ENCODE measurements at places on chromosomes 3 and 15. TPM values are rescaled to one million over a fixed set of nuclear protein-coding genes. Genes with fewer than 3 reads are reported as not detected.
A peak's percentile ranks its signal among the peaks of the same experiment; 100 is the strongest.

DNA sequence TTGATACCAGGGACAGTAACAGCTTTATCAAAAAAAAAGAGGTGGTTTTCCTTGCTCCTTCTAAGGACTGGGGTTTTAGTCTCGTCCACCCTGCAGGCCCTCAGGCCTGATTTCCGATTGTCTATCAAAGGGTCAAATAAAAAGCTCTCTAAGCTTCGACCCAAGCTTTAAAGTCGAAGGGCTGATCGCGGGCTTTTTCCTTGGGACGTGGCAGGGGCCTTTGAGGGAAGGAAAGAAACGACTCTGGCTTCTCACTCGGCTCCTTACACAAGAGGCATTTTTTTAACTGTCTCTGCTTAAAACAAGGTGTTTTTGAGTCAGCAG lies 354 bp upstream of the KLHL24 start:
- no peaks in the 10 kb centered on the region for H3K4me1 ChIP-seq
- H3K27ac ChIP-seq: peak overlapping the region; percentile 100
- H3K27me3 ChIP-seq: no peaks in the 10 kb centered on the region
- H3K36me3 ChIP-seq: no peaks in the 10 kb centered on the region
- H3K4me3 ChIP-seq: peak overlapping the region; percentile 85

- no peaks in the 10 kb centered on the region for H3K4me1 ChIP-seq
- H3K27me3 ChIP-seq: no peaks in the 10 kb centered on the region
- no peak for DNase-seq
- H3K27ac ChIP-seq: no peak overlapping the region
- H3K36me3 ChIP-seq: no peaks in the 10 kb centered on the region
Measured at GRCh38 chr3:172580680-172581401, 57.6 kb upstream of the TNFSF10 start.

DNA sequence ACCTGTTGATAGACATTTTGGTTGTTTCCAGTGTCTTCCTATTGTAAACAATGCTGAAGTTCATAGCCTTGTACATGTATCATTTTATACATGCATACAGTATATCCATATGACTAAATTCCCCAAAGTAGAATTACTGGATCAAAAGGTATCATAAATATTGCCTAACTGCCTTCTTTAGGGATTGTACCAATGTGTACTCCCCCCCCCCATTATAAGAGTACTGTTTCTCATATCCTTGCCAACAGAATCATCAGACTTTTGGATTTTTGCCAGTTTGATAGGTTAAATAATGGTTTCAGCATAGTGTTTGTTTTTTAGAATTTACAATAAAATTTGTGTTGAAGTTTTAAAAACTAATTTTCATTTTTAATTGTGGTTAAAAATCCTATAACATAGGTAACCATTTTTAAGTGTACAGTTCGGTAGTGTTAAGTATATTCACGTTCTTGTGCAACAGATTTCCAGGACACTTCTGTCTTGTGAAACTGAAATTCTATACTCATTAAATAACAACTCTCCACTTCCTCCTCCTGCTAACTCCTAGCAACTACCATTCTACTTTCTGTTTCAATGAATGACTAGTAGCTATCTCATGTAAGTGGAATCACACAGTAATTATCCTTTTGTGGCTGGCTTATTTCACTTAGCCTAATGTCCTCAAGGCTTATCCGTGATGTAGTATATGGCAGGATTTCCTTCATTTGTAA lies 30.8 kb upstream of the MAP3K13 start:
- H3K4me1 ChIP-seq: no peaks in the 10 kb centered on the region
- H3K4me3 ChIP-seq: no peak overlapping the region
- DNase-seq: no peak
- no peaks in the 10 kb centered on the region for H3K27me3 ChIP-seq
- no peak overlapping the region for H3K27ac ChIP-seq
- no peaks in the 10 kb centered on the region for H3K36me3 ChIP-seq

DNA sequence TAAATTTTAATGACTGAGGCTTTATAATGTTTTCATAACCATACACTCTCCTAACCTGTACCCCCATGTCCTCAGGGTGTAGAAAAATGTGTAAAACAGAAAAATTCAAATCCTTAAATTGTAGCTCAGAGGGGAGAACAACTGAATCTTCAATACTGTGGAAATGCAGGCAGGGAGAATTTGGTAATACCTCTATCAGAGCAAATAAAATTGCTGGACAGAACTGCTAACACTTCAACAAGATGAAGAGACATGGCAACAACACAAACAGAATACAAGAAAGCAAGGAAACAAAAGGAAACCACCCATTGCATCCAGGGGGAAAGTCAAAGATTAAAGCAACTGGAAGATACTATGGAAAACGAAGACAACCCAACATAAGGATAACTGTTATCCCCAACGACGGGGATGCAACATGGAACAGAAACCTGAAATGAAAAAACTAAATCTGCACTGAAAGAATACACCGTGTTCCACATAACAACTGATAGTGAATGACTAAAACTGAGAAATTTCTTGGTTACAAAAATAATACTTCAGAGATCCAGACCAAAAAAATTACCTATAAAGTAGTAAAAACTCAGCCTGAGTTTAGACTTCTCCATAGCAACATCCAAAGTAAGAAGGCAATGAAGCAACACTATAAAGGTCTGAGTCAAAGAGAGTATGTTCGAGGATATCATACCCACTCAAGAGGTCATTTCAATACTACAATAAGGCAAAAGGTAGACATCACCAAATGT lies 48.5 kb downstream of the HACD2 start:
- H3K27me3 ChIP-seq: no peaks in the 10 kb centered on the region
- no peak overlapping the region for H3K4me3 ChIP-seq
- no peaks in the 10 kb centered on the region for H3K4me1 ChIP-seq

- H3K27ac ChIP-seq: no peak overlapping the region
- no peaks in the 10 kb centered on the region for H3K4me1 ChIP-seq
- H3K27me3 ChIP-seq: no peaks in the 10 kb centered on the region
- DNase-seq: no peak
Measured at GRCh38 chr3:49611291-49611690, 57.0 kb downstream of the BSN start.

- no peaks in the 10 kb centered on the region for H3K27me3 ChIP-seq
- DNase-seq: no peak
- no peak overlapping the region for H3K4me3 ChIP-seq
- H3K27ac ChIP-seq: no peak overlapping the region
- no peaks in the 10 kb centered on the region for H3K36me3 ChIP-seq
Measured at GRCh38 chr3:145882436-145882835, 278.5 kb downstream of the PLOD2 start.

- no peak for DNase-seq
- no peaks in the 10 kb centered on the region for H3K36me3 ChIP-seq
- no peak overlapping the region for H3K27ac ChIP-seq
- no peak overlapping the region for H3K4me3 ChIP-seq
- H3K27me3 ChIP-seq: no peaks in the 10 kb centered on the region
- no peaks in the 10 kb centered on the region for H3K4me1 ChIP-seq
Measured at GRCh38 chr3:158841387-158841786, 39.5 kb downstream of the MFSD1 start.

DNA sequence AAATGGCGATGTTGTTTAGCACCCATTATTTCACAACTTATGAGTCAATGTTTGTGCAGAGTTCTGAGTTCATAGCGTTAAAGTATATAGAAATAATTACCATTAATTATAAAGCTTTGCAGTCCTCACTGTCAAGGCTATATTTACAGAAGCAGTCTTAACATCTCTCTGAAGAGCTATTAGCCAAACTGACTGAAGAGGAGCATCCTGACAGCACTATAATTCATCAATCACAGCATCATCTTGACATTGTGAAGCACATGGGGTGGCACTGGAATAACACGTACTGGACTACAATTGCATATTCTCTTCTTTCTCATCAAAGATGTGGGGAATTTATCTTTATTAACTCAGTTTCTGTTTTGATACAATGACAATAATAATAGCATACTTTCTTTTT lies 260.6 kb upstream of the MME start:
- DNase-seq: no peak
- no peak overlapping the region for H3K4me3 ChIP-seq
- no peaks in the 10 kb centered on the region for H3K36me3 ChIP-seq
- no peaks in the 10 kb centered on the region for H3K27me3 ChIP-seq
- no peaks in the 10 kb centered on the region for H3K4me1 ChIP-seq

DNA sequence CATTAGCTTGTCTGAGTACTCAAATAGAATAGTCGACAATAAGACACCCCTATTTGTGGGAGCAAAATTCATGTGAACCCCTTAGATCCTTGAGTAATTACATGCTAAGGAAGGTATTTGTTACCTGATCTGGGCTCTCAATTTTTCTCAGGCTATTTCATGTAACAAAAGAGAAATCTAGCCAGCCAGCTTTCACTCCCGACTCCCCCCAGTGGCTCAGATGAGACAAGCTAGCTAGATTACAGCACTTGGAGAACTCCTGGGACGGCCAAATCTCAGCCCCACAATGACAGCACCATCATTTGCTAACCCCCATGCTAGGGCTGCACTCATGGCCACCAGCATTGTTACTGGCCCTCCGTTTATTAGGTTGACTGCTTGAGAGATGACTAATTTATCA lies 41.3 kb downstream of the GLDN start:
- no peak overlapping the region for H3K27ac ChIP-seq
- no peaks in the 10 kb centered on the region for H3K36me3 ChIP-seq
- no peaks in the 10 kb centered on the region for H3K4me1 ChIP-seq
- DNase-seq: no peak

DNA sequence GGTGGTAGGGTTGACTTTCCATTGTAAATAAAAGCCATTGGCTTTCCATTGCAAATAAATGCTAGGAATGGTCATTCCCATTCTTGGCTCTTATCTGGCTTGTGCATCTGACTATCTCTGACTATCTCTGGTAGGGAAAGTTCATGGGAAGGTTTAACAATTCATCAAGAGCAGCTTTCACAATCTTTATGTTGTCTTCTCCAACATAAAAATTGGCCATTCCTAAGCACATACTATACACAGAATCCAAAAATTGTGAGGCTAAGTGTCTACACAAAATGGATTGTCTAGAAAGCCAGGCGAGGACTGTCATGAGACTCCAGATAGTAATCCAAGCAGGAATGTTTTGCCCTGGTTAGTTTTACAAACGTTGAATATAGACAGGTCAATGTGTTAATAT lies 54.4 kb upstream of the WNT5A start:
- H3K4me1 ChIP-seq: no peaks in the 10 kb centered on the region
- no peak overlapping the region for H3K27ac ChIP-seq
- H3K36me3 ChIP-seq: no peaks in the 10 kb centered on the region
- H3K27me3 ChIP-seq: no peaks in the 10 kb centered on the region
- DNase-seq: no peak

GRCh38 chr3:12840591-12841148 lies 695 bp downstream of the RPL32 start:
- no peaks in the 10 kb centered on the region for H3K4me1 ChIP-seq
- H3K27ac ChIP-seq: peak overlapping the region; percentile 97
- H3K27me3 ChIP-seq: no peaks in the 10 kb centered on the region
- DNase-seq: no peak
- no peaks in the 10 kb centered on the region for H3K36me3 ChIP-seq

DNA sequence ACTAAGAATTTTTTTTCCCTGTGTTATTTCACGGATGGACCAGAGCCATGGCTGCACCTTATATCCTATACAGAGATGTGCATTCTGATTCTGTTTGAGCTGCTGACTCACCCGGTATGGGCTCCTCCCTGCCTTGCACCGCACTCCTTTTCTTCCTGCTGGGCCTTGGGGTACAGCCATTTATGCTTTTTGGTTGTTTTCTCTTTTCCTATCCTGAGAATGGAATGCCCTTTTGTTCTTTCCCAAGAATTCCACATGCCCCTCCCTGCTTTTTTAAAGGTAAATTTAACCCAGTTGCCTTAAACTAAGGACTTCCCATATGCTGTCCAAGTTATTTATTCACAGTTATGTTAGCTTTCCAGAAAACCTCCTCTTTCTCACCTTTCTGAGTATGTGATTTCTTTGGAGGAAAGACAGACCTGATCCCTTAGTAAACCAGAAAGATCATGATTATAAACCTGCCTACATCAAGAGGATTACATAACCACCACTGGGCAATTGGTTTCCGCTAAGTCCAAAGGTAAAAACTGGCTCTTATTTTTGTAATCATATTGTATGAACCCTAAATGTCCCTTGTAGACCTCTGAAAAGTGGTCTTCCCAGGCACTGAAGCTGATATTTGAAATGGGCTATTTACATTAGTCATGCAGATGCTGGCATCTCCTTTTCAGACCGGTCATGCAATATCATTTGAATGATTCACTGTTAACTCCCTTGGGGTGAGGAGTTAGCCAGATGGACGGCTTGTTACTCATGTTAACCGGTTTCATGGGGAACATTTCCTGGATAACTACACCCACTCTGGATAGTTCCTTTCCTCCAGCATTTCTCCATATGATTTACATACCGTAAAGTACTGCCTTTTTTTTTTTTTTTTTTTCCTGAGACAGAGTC lies 45.5 kb downstream of the TMOD3 start:
- H3K4me1 ChIP-seq: peaks cover 27% of the 10 kb centered on the region
- H3K4me3 ChIP-seq: no peak overlapping the region
- no peaks in the 10 kb centered on the region for H3K36me3 ChIP-seq
- peak; percentile 29 for DNase-seq
- H3K27me3 ChIP-seq: no peaks in the 10 kb centered on the region

- H3K4me1 ChIP-seq: no peaks in the 10 kb centered on the region
- no peak overlapping the region for H3K4me3 ChIP-seq
- DNase-seq: no peak
- H3K27ac ChIP-seq: no peak overlapping the region
- no peaks in the 10 kb centered on the region for H3K36me3 ChIP-seq
Measured at GRCh38 chr3:52882377-52882776, 15.0 kb downstream of the STIMATE start.

DNA sequence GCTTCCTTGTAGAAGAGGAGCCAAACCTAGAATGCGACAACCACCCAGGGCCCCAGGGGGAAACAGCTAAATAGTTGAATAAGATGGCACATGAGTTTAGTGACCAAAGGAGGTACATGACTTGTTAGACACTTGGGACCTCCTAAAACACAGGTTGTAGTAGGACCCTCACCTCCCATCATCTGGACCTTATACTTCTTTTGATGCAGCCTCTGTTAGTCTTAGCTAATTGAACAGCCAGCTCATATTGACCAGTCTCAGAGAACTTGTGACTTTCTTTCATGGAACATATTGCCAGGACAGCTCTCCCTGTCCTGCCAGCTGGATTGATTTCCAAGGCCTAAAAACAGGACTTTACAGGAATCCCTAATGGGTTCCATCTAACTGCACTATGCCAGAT lies 45.0 kb downstream of the SPSB4 start:
- no peaks in the 10 kb centered on the region for H3K4me1 ChIP-seq
- DNase-seq: no peak
- H3K4me3 ChIP-seq: no peak overlapping the region
- H3K27me3 ChIP-seq: no peaks in the 10 kb centered on the region
- no peaks in the 10 kb centered on the region for H3K36me3 ChIP-seq
- H3K27ac ChIP-seq: no peak overlapping the region

The KBTBD8 gene
- total RNA-seq: not detected

Measured in uterus (tissue), 4 donors.